Esophagus muscularis mucosa (tissue), 4 donors: ENCODE measurements at places on chromosomes 6 and 20. TPM values are rescaled to one million over a fixed set of nuclear protein-coding genes. Genes with fewer than 3 reads are reported as not detected.

EBF4 gene
- 30.3 TPM for total RNA-seq

- DNase-seq: no peak
Measured at GRCh38 chr6:145480024-145480423, 255.3 kb downstream of the EPM2A start.

DNA sequence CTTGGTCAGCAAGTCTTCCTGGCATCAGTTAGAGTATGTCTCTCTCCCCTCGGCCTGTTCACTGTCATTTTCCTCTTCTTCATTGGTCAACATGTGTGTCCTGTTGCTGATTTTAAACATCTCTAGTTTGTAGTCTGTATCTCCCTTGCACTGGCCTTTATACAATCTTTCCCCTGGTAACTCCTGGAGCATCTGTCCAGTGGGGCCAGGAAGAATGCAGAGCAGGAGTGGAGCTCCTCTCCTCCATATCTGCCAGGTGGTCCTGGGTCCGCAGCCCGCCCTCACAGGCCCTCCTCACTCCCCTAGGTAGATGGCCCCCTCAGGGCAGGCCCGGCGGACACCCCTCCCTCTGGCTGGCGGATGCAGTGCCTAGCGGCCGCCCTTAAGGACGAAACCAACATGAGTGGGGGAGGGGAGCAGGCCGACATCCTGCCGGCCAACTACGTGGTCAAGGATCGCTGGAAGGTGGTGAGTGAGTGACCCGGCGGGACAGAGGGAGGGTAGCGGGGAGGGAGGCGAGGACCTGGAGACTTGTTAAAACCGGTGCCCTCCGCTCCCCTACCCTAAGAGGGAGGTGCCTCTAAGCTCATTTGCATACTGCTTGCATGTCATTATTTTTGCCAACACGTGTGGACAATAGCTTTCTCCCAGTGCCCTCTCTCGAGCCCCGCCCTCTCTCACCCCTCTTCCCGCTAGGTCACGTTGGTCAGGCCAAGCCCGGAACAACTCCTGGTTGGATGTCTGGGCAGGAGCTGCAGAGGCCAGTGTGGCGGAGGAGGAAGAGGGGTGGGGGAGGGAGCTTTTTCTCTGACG is 3.2 kb downstream of the TTBK1 start:
- DNase-seq: no peak

DNA sequence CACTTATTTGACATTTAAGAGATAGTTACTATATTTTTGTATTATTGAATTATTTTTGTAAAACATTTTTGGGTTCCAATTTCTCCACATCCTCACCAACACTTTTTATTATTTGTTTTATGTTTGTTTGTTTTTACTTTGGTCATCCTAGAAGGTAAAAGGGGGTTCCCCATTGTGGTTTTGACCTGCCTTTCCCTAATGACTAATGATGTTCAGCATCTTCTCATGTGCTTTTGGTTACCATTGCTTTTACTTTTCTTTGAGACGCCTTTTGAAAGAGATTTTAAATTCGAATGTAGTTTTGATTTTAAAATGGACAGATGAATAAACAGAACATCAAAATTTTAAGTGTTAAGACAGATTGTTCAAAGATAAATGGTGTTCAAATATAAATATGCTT is 46.9 kb downstream of the AK9 start:
- DNase-seq: no peak

- DNase-seq: no peak
Measured at GRCh38 chr6:135906972-135907465, 55.5 kb downstream of the PDE7B start.

GRCh38 chr20:51447097-51447764 is 95.3 kb downstream of the NFATC2 start:
- no peak for DNase-seq

- DNase-seq: no peak
Measured at GRCh38 chr6:8743170-8743745, 307.9 kb upstream of the SLC35B3 start.

DNA sequence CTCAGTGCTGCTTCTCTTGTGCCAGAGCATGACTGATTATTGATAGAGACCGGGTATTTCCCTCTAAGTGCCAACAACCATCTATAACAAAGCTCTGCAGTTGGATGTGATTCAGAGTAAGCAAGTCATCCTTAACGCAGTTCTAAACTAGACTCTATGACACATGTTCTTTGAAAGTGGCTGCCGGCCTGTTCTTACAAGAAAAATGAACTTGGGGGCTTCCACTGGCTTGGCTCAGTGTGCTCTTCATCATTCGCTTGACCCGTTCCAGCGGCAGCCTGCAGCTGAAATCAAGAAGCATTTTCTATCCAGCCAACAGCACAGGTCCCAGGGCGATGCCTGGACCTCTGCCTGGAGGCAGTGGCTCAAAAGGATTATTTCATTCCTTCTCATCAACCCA is 29.8 kb downstream of the GFOD1 start:
- DNase-seq: no peak

VIP gene
- 28.6 TPM for total RNA-seq

- DNase-seq: no peak
Measured at GRCh38 chr6:168383062-168383854, 57.7 kb upstream of the SMOC2 start.

DNA sequence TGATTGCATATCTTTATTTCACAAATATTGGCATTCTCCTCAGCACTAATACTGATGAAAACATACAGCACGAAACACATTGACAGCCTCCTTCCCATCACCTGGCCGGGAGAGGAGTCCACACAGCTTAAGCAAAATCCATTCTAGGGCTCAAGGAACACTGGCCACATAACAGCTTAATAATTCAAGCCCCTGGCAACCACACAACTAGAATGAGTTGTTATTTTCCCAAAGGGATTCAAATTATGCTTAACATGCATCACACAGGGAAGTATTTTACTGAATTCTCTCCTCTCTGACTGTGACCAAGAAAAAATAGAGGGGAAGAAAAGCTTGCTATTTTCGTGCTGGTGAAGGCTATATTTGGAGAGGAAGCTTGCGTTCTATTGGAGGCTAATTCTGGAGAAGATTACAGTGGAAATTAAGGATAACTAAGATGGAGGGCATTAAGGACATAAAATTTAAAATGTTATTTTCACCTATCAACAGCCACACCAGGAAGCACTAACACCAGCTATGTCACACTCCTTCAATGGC is 198.5 kb downstream of the ADGRG6 start:
- no peak for DNase-seq

MAPK13 gene
- total RNA-seq: 4.3 TPM

GRCh38 chr20:43507150-43508080 is at the start of gene L3MBTL1:
Gene L3MBTL1 (plus strand): TSS chr20:43507697. CDS start chr20:43513504, 5,807 bp downstream.
- no peak for DNase-seq

DNA sequence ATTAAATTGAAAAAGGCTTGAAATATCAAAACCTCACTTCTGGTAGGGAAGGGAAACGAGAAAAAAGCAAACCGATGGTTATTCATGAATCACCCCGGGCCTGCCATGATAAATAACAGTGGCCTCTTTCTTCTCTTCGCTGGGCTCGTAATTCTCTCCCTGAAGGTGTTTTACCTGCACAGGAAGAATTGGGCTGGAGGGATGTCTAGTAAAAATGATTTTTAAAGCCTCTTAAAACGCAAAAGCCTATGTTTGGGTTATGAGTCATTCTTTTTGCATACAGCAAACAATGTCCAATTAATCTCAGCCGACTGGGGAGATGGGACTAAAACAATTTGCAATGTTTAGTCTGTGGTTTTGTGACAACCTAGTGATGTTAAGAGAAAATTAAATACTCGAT is 16.8 kb downstream of the LINC00237 start:
- peak; percentile 19 for DNase-seq

- no peak for DNase-seq
Measured at GRCh38 chr6:162173466-162173865, 554.1 kb downstream of the PRKN start.

SAMD5 gene
- 0.45 TPM for total RNA-seq

KCNK5 gene
- 9.2 TPM for total RNA-seq

- no peak for DNase-seq
Measured at GRCh38 chr20:5191829-5192569, 65.2 kb downstream of the CDS2 start.

GRCh38 chr6:66599541-66599940 is 892.5 kb upstream of the EYS start:
- no peak for DNase-seq

DNA sequence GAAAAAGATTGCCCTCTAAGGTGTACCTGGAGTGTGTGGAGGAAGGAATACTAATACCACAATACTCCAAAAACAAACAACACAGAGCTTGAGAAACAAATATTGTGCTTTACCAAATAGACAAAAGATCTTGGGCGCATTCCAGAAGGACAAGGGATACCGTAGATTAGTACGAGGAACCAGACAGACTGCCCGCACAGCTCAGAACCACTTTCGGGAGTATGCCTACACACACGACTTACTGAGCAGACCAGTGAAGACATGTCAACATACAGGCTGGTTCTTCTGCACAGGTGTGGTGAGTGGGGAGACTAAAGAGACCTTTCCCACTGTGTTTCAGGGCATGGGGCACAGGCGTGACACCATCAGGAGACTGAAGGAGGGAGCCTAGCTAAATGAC is 15.8 kb upstream of the FOXQ1 start:
- DNase-seq: peak; percentile 62

- DNase-seq: no peak
Measured at GRCh38 chr6:53327017-53327395, 21.7 kb downstream of the ELOVL5 start.

- no peak for DNase-seq
Measured at GRCh38 chr6:35895560-35895959, 25.3 kb downstream of the SRPK1 start.

GRCh38 chr6:71072508-71072907 is 115.6 kb upstream of the B3GAT2 start:
- no peak for DNase-seq
